ENCODE measurements at places on chromosomes 1 and 21.

DNA sequence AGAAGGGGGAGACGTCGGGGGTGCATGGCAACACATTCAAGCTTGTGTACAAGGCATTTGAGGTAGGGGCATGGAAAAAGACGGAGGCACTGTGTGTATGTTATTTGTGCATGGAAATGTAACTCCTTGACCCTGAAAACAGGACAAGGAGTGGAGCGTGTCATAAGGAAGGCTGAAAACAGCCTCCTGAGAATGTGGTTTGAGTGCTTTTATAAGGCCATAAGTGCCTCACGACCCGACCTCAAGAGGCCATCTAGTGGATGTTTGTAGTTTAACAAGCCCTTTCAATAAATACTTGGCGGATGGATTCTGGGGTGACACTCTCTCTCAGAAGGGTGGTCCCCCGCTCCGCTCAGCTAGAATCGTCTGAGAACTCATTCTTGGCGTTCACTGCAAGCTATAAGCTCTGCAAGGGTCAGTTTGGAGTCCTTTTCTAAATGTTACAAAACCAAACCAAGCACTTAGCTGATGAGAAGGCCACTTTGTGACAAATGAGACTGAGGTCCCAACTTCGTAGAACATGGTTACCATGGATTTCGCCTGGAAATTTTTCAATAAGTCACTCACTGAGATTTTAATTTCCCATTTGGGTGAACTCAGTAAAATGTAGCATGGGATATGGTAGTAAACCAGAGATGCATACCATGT is 38.8 kb upstream of the CLCA4 start:
- DNase-seq: peak; percentile 66

DNA sequence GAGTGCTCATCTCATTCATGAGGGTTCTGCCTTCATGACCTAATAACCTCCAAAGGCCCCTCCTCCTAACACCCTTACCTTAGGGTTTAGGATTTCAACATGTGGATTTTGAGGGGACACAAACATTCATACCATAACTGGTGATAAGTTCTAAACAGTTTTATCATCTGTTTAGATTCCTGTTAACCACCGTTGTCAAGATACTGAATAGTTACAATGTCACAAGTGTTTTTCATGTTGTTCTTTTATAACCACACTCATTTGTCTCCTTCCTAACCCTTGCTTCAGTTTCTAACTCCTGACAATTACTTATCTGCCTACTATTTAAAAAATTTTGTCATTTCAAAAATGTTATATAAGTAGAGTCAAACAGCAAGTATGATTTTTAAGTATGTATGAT is 86.0 kb downstream of the NCAM2 start:
- DNase-seq: peak; percentile 47

- no peak for DNase-seq
Observed at GRCh38 chr1:234871039-234871709, 257.5 kb downstream of the TOMM20 start.

- DNase-seq: no peak
Observed at GRCh38 chr1:233368789-233369130, 41.2 kb downstream of the MAP3K21 start.

- no peak for DNase-seq
Observed at GRCh38 chr1:230827801-230828200, 40.5 kb downstream of the C1orf198 start.

DNA sequence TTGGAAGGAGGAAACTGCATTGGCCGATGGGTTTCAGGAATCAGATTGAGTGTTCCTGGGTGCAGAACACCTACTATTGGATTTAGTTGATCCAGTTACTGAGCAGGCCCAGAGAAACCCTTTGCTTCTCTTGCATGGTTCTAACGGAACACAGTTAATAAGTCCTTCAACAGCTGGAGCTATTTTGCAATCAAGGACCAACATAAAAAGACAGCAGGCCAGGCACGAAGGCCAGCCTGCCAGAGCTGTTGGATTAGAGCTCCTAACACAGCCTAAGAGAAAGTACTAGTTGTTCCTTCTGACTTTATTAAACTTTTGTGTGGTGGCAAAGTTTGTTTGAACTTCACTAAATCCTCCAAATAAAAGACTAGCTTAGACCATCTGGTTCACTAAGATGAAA is 148.0 kb upstream of the LMO4 start:
- no peak for DNase-seq

GRCh38 chr1:155636397-155637153 is 26.6 kb downstream of the MSTO1 start:
- DNase-seq: no peak

- no peak for DNase-seq
Observed at GRCh38 chr1:2428490-2428889, 16.1 kb upstream of the PEX10 start.

GRCh38 chr1:54885807-54886723 is 930 bp downstream of the DHCR24 start:
- DNase-seq: peak; percentile 37

GRCh38 chr1:109079240-109079622 is 3.4 kb upstream of the TAF13 start:
- DNase-seq: no peak

- DNase-seq: no peak
Observed at GRCh38 chr1:200530623-200531261, 89.8 kb downstream of the KIF14 start.

DNA sequence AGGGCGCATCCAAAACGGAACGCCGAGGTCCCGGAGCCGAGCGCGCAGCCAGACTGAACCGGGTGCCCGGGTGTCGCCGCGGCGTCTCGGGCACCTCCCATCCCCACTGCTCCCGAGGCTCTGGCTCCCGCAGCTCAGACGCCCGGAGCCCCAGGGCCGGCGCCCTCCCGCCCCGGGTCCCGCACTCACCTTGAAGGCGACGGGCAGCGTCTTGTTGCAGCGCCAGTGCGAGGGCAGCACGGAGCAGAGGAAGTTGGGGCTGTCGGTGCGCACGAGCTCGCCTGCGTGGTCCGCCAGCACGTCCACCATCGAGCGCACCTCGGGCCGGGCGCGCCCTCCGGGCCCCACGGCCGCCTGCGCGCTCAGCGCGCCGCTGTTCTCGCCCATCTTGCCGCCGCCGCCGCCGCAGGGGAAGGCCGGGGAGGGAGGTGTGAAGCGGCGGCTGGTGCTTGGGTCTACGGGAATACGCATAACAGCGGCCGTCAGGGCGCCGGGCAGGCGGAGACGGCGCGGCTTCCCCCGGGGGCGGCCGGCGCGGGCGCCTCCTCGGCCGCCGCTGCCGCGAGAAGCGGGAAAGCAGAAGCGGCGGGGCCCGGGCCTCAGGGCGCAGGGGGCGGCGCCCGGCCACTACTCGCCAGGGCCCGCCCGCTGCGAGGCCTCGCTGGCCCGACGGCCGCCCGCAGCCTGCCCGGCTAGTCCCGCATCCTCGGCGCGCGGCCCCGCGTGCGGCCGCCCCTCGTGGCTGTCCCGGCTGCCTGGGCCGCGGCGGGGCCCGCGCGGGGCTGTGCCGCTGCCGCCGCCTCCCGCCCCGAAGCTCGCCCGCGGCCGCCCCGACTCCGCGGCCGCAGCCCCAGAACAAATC is 447 bp downstream of the RUNX3 start:
- no peak for DNase-seq

- DNase-seq: peak; percentile 17
Observed at GRCh38 chr1:178566187-178566586, 53.3 kb downstream of the TEX35 start.

GRCh38 chr1:56958526-56958925 is 7.3 kb downstream of the C8B start:
- DNase-seq: no peak

DNA sequence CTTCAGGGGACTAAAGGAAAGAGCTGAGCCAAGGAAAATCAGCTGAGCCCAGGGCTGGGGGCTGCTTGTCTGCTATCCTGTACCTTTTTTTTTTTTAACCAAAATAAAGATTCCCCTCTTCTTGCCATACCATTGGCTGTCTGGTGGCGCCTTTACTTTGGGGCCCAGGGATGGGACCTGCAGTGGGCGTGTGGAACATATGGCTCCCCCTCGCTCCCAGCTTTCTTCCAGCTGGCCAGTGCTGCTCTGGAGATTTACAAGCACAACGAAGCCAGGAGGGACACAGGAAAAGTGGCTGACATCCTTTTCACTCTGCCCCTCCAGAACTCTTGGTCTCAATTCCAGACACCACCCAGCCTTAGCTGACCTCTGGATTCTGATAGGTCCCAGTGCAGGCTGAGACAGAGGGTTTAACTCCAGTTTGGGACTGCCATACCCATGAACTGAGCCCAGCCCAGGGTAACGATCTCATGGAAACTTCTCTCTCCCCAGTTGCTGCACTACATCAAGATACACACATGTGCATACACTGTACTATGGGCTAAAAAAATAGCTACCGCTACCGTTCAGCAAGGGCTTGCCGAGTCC is 5.4 kb upstream of the SFN start:
- no peak for DNase-seq

DNA sequence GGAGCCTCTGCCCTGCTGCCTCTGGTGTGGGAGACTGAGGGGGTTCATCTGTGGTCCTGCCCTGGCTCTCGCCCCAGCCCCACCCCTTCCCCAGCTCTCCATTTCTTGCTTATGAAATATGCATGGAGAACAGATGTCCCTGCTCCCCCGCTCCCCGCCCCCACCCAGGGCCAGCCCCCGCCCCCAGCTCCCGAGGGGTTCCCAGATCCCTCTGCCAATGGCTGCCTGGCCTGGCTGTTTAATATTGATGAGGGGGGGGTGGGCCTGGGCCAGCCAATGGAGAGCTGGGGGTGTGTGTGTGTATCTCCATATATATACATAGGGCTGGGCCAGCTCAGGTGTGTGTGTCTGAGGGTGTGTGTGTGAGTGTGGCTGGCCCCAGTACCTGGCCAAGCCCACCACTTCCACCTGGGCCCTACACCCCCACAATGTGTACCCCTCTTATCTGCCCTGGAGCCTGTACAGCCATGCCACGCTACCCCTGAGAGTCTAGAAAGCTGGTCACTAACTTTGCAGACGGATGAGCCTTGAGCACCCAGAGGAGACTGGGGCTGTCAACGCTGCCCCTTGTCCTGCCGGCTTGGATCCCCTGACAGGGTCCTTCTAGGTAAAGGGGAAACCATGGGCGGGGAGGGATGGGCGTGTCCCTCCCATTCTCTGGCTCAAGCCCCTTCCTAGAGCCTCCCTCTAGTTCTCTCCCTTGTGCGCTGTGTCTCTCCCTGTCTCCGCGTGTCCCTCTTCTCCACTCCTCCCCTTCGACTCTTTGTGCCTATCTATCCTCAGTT is at the start of gene NHLH1:
Gene NHLH1, plus strand, starts transcription at position 341 of the 785 bp plus-strand sequence. CDS start 3,661 bp downstream, outside the sequence.
- DNase-seq: no peak

DNA sequence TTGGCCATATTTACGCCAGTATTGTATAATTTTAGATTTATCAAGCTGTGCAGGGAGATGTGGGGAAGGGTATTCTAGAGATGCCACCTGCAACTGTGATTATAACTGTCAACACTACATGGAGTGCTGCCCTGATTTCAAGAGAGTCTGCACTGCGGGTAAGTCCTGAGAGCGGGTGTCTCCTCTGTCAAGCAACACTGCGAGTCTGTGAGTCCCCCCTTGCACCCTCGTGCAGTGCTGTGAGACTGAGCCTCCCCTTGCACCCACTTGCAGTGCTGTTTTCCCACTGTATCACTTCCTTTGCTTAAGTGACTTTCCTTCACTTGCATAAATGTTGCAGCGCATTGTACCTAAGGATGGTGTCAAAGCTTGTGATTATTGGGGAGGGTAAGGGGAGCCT is 75.0 kb downstream of the TPR start:
- DNase-seq: no peak

DNA sequence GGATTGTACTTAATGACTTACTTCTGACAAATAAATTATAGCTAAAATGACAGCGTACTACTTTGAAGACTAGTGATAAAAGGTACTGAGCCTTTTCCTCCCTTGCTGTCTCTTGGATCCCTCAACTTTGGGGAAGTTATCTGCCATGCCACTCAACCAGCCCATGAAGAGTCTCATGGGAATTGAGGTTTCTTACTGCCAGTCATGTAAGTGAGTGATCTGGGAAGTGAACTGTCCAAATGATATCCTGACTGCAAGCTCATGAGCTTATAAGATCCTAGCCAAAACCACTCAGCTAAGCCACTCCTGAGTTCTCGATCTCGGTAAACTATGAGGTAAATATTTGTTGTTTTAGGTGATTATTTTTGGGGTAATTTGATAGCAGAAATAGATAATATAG is 247.8 kb downstream of the NCAM2 start:
- no peak for DNase-seq

- DNase-seq: no peak
Observed at GRCh38 chr1:34701326-34702060, 53.4 kb upstream of the GJB5 start.

DNA sequence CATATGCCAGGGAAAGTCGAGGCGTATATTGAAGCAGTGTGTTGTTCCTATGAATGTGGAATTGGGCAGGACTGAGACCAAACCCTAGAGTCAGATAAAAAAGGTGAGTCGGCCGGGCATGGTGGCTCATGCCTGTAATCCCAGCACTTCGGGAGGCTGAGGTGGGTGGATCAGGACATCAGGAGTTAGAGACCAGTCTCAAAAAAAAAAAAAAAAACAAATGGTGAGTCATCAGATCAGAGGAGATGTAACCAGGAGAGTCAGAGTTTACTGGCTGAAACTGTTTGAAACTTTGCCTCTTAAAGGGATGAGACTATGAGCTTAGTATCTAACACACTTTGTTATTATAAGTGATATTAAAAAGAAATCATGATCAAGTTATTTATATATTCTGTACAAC is 26.4 kb upstream of the SYCP1 start:
- DNase-seq: peak; percentile 2

DNA sequence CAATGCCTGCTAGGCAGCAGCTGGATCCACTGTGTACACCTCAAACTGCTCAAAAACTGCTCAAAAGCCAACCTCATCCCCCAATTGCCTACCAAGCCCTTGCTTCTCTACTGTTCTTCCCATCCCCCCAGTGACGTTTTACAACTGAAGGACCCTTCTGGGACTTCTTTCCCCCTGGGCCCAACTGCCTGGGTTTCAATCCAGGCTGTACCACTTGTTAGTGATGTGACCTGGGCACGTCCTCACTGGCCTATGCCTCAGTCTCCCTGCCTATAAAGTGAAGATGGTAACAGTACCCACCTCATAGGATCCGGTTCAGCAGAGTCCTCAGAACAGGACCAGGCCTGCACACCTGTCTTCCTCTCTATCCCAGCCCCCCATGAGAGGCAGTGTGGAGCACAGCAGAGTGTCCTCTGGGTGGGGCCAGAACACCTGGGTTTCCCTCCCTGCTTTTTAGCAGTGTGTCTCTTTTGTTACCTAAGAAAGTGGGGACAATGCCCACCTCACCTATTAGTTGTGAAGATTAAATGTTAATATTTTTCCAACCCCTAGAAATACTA is 1.9 kb upstream of the TEKT2 start:
- DNase-seq: no peak

DNA sequence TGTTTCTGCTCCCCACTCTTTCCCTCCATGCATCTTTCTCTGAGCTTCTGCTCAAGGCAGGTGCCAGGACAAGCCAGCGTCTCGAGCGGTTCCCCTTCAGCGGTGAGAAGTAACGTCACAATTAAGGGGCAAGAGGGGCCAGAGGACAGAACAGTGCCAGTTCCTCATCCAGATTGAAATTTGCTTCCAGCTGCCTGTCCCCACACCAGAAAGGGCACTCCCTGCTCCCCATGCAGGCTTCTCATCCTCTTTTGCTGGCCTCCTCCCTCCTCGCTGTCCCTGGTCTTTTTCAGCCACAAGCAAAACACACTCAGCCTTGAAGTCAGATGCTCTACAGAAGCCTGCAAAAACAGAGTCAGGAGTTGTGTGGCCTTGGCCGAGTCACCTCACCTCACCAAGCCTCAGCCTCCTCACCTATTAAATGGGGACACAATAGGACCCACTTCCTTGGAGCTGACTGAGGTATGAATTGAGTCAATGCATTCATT is 35.0 kb upstream of the ECE1 start:
- no peak for DNase-seq

Data from fibroblast of pulmonary artery (primary cell).